OCI-LY7 (cell line): ENCODE measurements at places on chromosomes 7 and 10. TPM values are rescaled to one million over a fixed set of nuclear protein-coding genes. Genes with fewer than 3 reads are reported as not detected.

DNA sequence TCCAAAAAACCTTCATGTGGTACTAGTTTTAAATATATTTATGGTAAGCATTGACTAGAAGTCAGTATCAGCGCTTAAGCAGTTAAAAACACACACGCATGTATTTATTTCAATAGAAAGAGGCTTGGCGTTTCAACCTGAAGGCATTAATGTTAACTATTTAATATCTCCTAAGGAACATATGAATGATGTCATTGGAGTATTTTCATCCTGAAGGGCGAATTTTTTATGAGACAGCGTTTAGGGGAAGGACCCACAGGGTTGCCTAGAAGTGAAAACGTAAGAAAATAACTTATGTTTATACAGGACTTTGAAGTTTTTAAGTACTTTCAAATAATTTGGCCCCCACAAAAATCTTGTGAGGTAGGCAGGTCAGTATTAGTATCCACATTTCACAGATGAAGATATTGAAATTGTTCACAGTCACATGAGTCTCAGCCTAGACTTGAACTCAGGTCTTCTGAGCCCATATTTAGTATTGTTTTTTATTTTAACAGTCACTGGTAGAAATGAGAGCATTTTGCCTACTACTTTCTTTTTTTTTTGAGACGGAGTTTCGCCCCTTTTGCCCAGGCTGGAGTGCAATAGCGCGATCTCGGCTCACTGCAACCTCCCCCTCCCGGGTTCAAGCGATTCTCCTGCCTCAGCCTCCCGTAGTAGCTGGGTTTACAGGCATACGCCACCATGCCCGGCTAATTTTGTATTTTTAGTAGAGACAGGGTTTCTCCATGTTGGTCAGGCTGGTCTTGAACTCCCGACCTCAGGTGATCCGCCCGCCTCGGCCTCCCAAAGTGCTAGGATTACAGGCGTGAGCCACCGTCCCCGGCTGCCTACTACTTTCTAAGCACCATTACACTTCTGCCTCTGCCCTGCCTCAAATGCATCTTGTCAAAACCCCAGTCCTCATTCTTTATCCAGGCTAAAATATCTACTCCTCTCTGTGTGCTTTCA is 1.8 kb downstream of the SLK start:
- DNase-seq = peak; percentile 10

DNA sequence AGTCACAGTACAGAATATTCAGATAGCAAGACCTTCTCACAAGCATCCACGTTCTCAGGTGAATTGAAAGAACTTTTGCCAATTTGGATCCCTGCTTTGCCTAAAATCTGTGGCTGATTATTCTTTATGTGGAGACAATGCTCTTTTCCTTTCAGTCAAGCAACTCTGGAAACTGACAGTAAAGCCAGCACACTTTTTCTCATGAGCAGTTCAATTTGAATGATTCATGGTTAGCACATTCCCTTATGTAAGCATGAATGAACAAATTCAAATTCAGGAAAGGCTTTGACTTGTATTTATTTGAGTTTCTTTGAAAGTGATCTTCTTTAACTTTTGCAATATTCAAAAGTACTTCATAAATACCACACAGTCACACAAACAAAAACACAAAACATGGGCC is 57.6 kb downstream of the MEOX2 start:
- no peak for DNase-seq

Gene NPFFR1
- total RNA-seq = not detected in 2 replicates

GRCh38 chr7:134662871-134663205 is 16.2 kb downstream of the BPGM start:
- no peak for DNase-seq

DNA sequence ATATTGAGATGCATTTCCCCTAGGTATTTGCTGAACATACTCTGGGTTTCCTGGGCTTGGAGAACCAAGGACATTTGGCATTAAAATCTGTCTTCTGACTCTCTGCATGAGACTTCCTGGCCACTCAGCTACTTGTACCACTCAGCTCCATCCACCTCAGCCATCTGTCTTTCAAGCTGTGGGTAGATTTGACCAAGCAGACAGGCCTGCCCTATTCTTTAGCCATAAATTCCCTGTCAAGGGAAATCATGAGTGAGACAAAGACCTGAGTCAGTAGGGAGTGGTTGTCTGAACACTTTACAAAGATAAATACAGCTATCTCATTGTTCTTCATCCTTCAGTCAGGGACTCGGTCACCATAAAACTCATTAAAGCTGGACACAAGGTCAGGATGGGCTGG is 399.1 kb downstream of the GPAM start:
- no peak for DNase-seq

Gene GPER1
- total RNA-seq = 44.7 and 75.9 TPM in 2 replicates

DNA sequence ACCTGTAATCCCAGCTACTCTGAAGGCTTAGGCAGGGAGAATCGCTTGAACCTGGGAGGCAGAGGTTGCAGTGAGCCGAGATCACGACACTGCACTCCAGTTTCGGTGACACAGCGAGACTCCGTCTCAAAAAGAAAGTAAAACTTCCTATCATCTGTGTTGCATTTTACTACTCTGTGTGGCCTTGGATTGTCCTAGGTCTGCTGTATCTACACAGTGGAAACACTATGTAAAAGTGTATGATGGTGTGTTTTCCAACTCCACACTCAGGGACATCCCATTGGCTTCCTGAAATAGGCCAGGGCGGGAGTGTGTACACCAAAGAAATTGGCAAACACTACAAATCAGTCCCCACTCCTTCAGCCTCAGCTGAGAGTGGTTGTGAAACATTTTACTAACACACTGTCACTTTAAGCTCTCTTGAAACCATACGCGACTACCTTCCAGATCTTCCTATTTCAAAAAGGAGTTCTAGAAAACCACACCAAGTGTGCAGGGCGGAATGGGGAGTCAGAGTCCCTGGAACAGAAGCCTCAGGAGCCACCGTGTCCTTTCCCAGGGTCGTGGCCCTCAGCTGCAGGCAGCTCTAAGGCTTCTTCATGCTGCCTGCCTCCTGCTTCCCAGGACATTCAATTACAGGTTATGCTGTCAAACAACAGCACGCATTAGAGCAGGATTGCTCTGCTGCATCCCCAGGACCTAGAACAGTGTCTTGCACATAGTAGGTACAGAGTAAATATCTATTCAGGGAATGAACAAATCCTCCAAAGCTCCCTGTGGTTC is 275.4 kb downstream of the PARD3 start:
- no peak for DNase-seq

DNA sequence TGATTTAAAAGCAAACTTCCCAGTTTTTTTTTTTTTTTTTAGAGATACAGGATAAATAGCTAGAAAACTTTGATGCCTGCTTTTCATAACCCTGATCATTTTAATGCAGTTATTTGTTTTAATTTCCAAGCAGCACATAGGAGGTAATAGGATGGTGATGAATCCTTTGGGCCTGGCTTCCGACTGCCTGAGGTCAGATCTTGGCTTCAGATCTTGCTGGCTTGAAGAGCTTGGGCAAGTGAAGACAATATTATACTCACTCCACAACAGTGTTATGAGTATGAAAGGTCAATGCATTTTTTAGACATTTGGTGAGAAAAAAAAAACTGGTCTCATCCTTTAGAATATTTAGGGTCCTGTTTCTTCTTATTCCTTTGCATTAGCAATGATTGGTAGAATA is 124.8 kb upstream of the PRKCQ start:
- DNase-seq = no peak

DNA sequence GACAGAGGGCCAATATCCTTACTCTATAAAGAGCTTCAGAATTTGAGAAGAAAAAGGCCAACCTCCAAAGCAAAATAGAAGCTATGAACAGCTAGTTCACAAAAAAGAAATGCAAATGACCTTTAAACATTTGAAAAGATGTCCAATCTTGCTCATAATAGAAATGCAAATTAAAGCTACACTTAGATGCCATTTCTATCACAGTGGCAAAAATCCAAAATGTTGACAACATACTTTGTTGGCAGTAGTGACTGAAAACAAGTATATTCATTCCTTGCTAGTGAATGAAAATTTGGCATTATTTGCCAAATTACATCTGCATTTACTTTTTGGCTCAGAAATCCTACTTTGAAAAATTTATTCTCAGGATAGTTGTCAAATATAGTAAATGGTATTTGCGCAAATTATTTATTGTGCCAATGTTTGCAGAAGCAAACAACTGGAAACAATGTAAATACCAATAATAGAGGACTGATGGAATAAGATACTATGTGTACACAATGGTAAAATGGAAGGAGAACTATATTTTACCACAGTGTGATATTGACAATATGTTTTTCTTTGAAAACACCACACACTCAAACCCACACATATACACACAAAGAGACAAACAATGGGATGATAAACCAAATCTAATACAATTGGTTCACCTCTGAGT is 9.4 kb downstream of the TMEM106B start:
- DNase-seq = no peak

Gene CFAP43
- not detected in 2 replicates for total RNA-seq

GRCh38 chr10:47253651-47254375 is 46.2 kb upstream of the GDF10 start:
- DNase-seq = no peak

- no peak for DNase-seq
These were observed 10.7 kb upstream of the FHIP2A start for GRCh38 chr10:114810926-114811325.

- no peak for DNase-seq
These were observed 61.9 kb upstream of the WAC start for GRCh38 chr10:28470873-28471651.

Gene SMKR1
- not detected in 2 replicates for total RNA-seq

- no peak for DNase-seq
These were observed 407.7 kb downstream of the PARD3 start for GRCh38 chr10:34407324-34407805.

GRCh38 chr7:137302081-137302480 is 41.5 kb downstream of the PTN start:
- no peak for DNase-seq

Gene AGR2
- total RNA-seq = not detected in 2 replicates

GRCh38 chr7:141145630-141145982 is 71.7 kb downstream of the TMEM178B start:
- DNase-seq = no peak

GRCh38 chr7:46580766-46581165 is 659.7 kb upstream of the IGFBP3 start:
- no peak for DNase-seq

Gene PHF14
- total RNA-seq = 51.4 and 55.5 TPM in 2 replicates

Gene BCL7B
- 47.1 and 51.7 TPM in 2 replicates for total RNA-seq

- DNase-seq = no peak
These were observed 17.0 kb downstream of the COBL start for GRCh38 chr7:51299391-51300133.

DNA sequence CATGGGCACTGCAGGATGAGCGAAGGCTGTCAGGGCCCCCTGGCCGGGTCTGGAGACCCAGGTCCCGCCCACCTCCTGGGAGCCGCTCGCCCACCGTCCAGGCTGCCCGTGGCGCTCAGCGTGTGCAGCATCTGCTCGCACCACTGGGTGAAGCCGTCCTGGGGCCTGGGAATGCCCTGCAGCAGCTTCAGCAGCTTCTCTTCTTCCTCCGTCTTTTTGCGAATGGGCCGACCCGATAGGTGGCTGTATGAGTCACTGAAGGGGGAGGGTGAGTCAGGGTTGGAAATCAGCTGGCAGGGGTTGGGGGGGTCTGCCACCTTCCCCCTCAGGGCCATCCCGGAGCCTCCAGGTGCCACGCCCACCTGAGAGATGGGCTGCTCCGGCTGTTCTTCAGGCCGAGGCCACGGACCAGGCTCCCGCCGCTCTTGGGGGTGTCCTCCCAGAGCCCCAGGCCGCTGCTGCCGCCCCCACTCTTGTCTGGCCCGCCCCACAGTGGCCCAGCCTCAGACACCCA is 8.7 kb downstream of the GNB2 start:
- no peak for DNase-seq

Gene GPR85
- not detected in 2 replicates for total RNA-seq

Gene IFIT1B
- total RNA-seq = not detected in 2 replicates
